ENCODE measurements at places on chromosomes 13 and 19.

DNA sequence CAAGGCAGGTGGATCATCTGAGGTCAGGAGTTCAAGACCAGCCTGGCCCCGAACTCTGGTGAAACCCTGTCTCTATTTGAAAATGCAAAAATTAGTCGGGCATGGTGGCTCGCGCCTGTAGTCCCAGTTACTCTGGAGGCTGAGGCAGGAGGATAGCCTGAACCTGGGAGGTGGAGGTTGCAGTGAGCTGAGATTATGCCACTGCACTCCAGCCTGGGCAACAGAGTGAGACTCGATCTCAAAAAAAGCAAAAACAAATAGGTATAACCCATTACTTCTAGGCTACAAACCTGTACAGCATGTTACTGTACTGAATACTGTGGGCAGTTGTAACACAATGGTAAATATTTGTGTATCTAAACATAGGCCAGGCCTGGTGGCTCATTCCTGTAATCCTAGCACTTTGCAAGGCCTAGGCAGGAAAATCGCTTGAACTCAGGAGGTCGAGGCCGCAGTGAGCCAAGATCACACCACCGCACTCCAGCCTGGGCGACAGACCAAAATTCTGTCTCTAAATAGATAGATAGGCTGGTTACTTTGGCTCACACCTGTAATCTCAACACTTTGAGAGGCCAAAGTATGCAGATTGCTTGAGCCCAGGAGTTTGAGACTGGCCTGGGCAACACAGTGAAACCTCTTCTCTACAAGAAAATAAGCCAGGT, 63.5 kb downstream of the MYO9B start:
- DNase-seq: no peak

DNA sequence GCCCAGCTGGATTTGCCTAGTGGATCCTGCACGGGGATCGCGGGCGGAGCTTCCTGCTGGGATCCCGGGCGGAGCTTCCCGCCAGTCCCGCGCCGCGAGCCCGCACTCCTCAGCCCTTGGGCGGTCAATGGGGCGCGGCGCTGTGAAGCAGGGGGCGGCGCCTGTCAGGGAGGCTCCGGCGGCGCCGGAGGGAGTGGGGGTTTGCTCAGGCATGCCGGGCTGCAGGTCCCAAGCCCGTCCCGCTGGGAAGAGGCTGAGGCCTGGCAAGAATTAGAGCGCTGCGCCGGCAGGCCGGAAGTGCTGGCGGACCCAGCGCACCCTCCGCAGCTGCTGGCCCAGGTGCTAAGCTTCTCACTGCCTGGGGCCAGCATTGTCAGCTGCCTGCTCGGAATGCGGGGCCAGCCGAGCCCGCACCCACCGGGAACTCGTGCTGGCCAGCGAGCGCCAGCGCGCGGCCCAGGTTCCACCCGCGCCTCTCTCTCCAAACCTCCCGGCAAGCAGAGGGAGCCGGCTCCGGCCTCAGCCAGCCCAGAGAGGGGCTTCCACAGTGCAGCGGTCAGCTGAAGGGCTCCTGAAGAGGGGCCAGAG, 119.6 kb downstream of the PRR20E start:
- DNase-seq: no peak

DNA sequence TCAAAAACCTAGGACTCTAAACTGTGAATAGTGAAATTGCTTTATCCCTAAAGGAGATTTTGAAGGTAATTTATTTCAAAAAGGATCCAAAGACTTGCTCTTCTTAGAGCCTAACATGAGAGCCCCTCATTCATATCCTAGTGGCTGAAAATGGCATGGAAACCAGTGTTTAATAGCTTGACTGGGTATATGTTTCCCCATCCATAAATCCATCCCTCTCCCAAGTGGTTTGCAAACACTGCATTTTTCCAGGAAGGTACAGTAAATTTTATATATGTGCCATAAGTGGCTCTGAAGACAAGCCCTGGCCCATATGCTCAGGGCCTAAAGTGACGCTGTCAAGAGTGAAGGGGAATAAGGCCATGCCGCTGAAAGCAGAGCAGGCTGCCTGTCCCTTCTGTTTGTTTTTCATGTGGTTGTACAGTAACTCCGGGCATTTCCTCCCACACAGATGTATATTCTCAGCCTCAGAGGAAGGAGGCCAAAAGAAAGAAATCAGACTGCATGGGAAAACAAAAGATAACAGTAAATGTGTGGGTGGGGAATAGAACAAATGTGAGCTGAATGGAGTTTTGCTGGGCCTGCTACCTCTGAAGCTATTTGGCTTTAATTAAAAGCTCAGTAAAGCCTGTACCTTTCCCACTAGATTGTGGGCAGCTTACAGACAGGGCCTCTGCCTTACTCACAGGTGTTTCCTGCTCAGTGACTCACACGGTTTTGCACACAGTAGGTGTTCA, 181.9 kb downstream of the PCDH9 start:
- DNase-seq: peak; percentile 24

DNA sequence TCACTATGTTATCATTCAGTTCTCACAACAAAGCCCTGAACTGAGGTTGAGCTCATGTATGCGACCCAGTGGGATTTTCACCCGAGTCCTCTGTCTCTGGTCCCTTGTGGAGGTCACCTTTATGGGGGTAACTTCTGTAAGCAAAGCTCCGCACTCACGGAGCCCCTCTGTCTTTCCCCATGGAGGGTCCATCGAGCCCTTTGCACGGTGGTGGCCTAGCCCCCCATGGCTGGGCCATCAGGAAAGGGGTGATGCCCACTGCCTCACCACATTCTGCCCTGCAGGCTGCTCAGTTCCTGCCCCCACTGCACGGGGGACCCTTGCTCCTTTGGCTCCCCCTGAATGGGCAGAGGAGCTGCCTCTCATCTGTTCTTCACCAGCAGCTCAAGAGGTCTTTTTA, 39.6 kb downstream of the CHST8 start:
- DNase-seq: no peak

GRCh38 chr13:61700181-61700580, 284.5 kb upstream of the PCDH20 start:
- no peak for DNase-seq

DNA sequence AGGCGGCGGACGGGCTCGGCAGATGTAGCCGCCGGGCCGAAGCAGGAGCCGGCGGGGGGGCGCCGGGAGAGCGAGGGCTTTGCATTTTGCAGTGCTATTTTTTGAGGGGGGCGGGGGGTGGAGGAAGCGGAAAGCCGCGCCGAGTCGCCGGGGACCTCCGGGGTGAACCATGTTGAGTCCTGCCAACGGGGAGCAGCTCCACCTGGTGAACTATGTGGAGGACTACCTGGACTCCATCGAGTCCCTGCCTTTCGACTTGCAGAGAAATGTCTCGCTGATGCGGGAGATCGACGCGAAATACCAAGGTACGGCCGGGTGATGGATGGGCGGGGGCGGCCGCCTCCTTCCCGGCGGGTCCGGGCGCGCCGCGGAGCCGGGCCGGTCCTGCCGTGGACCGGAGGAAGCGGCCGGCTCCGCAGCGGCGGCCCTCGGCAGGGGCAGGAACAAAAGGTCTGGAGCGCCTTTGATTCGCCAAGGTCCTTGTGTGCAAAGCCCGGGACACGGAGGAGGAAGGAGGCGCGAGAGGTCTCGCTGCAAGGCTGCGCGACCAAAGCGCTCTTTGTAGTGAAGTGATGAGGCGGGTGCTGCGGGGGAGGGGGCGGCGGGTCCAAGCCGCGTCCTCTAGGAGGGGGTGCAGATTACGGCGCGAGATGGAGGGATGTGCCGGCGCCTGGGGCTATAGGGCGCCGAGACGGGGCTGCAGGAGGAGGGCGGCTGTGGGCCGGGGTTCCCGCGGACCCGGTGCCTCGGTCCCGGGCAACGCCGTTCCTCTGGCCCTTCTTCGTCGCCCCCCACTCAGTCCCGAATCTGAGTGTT, 689 bp downstream of the ING1 start:
- DNase-seq: peak; percentile 71

- DNase-seq: no peak
Observed at GRCh38 chr13:80400164-80400864, 59.4 kb upstream of the SPRY2 start.

GRCh38 chr13:45180713-45181601, 19.9 kb downstream of the KCTD4 start:
- DNase-seq: no peak

DNA sequence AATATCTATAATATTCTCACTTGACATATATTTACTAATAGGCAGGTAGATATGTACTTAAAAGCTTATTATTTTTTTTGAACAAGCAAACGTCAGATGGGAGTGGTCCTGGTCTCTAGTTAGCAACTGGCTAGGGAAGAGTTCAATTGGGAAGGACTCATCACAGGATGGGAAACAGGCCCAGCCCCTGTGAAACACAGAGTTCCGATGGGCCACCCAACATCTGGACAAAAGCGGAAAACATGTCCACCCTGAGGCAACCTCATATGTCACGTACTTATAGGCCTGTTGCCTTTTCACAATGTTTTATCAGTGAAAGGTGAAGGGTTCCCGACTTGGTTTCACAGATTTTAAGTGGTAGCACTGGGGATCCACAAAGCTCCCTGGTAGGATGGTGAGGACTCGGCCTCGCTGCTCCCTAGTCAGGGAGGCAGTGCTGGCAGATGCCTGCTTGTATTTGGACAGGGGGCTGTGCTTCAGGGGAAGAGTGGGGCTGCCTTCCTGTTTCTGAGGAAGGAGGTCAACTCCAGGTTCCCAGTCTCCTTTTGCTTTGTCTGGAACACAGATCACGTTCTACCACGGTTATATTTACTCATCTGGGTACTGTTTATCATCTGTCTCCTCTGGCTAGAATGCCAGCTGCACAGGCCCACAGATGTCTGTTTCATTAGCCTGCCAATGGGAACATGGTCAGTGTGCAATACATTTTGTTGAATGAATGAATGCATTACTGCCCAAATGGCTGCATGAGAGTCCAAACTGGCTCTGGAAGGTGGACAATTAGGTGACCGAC, 49.4 kb upstream of the SLC15A1 start:
- no peak for DNase-seq

DNA sequence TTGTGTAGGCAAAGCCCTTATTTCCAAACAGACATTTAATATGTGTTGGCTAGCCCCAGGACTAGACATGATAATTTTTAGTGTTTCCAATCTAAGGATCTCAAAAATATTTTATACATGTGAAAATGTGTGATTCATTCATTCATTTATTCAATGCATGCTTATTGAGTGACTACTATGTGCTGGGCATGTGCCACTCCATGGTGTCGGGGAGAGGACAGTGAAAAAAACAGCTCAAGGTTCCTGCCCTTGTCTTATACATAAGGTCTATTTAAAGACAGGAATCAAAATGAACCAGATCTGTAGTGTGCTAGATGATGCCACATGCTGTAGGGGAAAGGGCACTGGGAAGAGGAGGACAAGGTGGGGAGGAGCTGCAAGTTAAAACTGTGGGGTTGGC, 36.5 kb downstream of the GJA3 start:
- no peak for DNase-seq

DNA sequence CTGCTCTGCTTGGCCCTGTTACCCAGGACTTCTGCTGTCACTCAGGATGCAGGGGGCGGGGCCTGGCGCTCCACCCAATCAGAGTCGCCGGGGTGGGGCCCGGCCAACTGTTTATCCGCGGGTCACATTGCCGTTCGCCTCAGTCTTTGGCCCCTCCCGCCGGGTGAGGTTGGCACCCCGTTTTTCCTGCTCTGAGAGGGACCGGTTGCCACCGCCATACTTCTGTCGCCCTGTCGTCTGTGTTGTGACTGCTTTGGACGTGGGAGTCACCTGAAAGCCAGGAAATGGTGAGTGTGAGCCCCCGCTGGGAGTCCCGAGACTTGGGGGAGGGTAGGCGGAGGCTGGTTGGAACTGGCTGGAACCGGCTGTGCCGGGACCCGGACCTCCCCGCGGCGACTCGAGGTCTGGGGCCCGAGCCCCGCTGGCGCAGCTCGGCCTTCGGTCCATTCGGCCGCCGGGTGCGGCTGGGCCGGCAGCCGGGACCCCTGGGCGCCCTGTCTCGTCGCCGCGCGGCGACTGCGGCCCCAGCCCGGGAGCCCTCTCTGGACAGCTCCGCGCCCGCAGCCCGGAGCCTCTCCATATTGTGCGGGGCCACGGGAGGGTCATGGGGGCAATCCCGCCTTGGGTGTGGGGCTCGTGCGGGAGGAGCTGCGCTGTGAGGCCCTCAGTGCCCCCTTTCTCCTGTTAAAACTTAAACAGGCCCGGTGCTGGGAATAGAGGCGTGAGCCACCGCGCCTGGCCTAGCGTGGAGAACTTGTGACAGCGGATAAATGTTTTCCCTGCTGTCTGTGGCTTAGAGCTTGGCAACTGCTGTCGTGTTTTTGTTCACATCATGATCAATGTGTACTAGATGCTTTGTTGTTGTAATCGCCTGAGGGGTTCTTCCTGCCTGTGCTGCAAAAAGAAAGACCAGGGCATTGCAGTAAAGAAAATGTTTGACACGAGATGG, at the start of gene ZNF844:
TSS of gene ZNF844 (plus strand) at position 142 of the 949 bp plus-strand sequence. CDS start at position 285, 143 bp downstream.
- DNase-seq: peak; percentile 97

- DNase-seq: no peak
Observed at GRCh38 chr13:108444448-108444847, 174.9 kb downstream of the TNFSF13B start.

Data from femur (tissue), 1 donor.